ENCODE measurements at places on chromosomes 1 and 21.

DNA sequence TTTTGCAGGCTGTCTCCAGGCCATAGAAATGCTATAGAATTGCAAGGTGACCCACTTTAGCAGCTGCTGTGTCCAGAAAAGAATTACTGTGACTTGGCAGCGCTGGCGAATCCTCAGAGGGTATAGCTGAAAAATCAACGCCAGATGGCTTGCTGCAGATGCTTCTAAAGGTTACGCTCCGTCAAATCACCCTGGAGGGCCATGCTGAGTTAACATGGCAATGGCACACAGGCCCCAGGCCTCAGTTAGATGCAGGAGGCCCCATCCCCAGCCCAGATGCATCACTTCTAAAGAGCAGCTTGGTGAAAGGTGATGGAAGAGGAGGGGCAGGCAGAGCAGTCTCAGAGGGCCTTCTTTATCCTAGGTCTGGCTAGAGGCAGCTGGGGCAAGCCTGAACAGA, 18.0 kb downstream of the KIAA1614 start:
- DNase-seq = no peak

GRCh38 chr1:17662786-17663185, 92.3 kb upstream of the ACTL8 start:
- no peak for DNase-seq

- no peak for DNase-seq
These were observed 51.6 kb downstream of the GRIK3 start for GRCh38 chr1:36982709-36983108.

DNA sequence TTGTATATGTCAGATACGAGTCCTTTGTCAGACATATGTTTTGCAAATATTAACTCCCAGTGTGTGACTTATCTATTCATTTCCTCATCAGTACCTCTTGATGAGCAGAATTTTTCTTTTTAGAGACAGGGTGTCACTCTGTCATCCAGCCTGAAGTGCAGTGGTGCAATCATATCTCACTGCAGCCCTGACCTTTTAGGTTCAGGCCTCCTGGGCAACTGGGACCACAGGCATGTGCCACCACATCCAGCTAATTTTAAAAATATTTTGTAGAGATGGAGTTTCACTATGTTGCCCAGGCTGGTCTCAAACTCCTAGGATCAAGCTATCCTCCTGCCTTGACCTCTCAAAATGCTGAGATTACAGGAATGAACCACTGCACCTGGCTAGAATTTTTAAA, 93.0 kb downstream of the HLCS start:
- no peak for DNase-seq

DNA sequence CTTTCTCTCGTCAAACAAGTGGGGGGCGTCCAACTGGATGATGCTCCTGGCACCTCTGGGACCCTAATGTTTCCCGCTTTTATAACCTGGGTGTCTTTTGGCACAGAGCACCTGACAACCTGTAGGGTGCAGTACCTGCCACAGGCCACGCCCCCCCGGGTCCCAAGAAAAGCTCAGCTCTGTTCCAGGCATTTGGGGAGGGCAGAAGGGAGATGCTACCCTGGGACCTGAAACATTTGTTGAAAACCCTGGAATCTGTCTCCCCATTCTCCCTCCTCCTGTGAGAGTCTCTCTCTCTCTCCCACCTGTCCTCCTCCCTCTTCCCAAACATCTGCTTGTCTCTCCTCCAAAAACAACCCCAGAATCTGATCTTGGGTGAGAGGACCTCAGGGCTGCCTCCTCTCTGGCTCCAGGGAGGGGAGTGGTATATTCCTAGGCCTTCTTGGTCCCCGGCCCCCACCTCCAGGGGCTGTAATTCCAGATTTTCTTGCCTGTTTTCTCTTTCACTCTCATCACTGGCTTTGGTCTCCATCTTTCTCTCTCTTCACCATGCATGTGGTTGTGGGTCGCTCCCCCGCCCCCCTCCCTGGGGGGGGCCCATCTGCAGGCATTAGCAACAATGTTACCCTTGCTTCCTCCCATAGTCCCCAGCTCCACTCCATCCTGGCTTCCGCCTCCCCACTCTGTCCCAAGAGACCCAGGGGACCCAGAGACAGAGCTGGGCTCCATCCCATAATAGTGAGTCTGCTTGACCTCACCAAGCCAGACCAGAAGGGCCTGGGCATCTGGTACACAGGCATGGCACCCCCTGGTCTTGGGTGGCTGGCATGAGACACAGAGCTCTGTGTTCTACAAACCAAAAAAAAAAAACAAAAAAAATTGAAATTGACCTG, 4.1 kb downstream of the AHDC1 start:
- no peak for DNase-seq

- DNase-seq = no peak
These were observed 30.5 kb upstream of the SCMH1 start for GRCh38 chr1:41272601-41273000.

- DNase-seq = no peak
These were observed 3.7 kb downstream of the MRTO4 start for GRCh38 chr1:19255288-19255687.

DNA sequence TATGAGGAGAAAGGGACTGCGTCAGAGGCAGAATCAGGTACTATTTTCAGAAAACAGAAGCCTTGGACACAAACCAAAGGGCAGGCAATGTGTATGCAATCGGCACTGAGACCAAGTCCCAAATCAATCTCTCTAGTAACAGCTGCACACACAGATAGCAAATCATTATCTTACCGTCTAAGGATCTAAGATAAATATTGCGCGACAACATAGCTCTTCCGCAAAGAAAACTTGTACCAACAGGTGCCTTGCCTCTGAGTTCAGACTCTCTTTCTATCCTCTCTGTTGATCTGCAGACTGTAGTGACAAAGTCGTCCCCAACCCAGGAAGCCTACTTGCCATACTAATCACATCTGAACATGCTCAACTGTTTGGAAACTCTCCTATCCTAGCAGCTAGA, 22.6 kb upstream of the SAMD13 start:
- no peak for DNase-seq

- DNase-seq = no peak
These were observed 339.3 kb upstream of the NR5A2 start for GRCh38 chr1:199688133-199688676.

DNA sequence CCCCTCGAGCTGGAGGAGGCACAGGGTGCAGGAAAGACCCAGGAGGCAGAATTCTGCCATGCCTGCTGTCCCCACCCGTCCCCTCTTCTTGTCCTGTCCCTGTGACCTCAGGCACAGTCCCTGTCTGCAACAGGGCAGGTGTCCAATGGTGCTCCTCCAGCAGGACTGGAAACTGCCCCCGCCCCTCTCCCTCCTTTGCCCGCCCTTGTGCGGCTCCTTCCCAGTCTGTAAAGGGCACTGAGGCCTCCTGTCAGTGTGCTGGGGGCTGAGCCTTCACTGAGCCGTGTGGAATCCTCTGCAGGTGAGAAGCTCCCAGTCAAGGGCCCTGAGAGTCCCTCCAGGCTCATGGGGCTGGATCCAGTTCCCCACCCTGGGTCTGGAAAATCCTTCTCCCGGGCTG, 28.9 kb downstream of the PRDM16 start:
- no peak for DNase-seq

DNA sequence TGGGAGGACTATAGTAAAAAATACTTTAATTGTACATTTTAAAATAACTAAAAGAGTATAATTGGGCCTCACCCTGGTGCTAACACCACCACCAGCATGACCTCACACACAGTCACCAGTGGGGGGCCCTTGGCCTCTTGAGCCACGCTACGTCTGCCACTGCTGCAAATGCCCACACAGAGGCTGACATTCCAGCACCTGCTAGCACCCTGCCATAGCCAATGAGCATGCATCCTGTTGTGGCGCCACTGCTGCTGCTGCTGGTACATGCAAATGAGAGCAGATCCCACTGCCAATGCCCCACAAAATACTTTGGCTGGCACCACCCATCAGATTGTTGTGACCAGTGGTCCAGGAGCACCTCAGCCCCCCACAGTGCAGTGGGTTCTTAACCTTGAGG, 31.5 kb upstream of the TNR start:
- DNase-seq = no peak

DNA sequence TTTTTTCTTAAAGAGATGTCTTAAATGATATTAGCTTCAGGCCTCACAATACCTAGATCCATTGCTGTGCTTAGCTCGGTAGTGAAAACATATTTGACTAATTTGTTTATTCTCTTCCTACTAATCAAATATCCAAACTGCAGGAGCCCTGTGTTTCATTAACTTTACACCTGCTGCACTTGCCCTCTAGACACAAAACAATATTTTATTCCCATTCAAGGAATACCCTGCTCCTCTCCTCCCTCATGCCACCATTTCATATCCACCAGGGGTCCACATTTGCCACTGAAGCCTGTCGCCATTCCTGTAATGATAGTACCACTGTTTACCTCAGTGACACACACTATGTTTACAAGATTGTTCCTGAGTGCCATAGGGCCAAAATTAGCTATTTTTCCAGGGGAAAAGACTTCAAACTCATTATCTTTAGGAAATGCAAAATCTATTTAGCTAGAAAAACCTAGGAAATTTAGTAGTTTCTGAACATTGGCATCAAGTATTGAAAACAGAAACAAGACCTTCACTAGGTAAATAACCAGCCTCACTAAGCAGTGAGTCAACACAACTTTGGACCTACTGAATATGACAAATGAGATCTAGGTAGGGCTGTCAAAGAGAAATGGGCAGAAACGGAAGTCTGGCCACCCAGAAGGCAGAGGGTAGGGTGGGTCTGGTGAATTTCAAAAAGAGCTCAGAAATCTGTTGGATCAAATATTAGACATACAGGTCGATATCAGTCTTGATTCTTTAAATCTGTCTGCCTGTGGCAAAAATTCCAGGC, 134.6 kb upstream of the KCNK1 start:
- DNase-seq = no peak

DNA sequence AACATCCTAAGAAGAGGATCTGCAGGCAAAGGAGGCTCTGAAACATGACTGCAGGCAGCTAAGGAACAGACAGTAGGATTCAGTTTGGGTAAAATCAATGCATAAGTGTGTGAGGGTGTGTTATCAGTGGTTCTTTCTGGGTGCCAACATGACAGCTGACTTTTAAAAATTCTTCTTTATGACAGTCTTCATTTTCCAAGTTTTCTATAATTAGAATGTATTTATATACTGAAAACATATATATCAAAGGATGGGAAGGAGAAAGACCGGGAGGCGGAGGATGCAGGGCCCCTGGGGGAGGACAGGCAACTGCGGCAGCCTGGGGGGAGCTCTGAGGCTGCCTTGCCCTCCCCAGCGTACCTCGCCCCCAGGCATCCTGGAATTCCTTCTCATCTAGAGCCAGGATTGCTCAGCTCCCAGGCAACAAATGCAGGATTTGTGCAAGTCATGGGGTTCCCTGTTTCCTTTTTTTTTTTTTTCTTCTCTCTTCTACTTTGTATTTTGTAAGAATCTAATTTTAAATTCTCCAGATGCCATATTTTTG, 104.8 kb downstream of the CSMD2 start:
- no peak for DNase-seq

DNA sequence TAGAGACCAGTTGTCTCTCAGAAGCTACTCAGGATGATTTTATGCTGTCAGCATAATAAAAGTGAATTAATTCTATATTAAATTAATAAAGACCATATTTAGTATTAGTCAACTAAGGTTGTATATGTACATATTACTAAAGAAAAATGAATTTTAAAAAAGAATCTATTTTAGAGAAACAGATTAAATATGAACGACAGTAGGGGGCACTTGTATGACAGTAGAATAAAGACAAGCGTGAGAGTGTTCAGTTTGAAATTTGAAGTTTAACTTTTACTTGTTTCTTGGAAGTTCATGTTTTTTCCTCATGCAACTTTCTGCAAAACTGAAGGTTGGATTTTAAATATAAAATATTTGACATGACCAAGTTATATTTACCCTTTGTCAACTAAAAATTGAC, 67.9 kb upstream of the MACF1 start:
- DNase-seq = no peak

DNA sequence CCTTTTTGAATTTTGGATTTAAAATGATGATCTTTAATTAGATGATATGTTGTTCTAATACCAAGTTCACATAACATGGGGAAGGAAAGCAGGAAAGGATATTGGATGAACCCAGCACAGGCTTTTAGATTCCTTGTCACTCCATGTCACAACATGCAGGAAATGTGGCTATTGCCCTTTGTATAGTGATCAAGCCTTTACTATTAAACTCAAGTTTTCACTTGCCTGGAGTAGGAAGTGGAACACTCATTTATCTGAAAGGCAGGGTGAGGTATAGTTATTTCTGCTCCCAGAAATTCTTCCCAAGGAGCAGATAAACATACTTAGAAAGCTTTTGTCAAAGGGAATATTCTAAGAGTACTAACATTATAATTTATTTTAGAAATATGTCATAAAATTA, 37.2 kb upstream of the BCAS2 start:
- DNase-seq = no peak

GRCh38 chr1:167083066-167083665, 7.0 kb downstream of the GPA33 start:
- no peak for DNase-seq

- DNase-seq = no peak
These were observed 98.6 kb upstream of the PPP2R5A start for GRCh38 chr1:212186427-212187207.

DNA sequence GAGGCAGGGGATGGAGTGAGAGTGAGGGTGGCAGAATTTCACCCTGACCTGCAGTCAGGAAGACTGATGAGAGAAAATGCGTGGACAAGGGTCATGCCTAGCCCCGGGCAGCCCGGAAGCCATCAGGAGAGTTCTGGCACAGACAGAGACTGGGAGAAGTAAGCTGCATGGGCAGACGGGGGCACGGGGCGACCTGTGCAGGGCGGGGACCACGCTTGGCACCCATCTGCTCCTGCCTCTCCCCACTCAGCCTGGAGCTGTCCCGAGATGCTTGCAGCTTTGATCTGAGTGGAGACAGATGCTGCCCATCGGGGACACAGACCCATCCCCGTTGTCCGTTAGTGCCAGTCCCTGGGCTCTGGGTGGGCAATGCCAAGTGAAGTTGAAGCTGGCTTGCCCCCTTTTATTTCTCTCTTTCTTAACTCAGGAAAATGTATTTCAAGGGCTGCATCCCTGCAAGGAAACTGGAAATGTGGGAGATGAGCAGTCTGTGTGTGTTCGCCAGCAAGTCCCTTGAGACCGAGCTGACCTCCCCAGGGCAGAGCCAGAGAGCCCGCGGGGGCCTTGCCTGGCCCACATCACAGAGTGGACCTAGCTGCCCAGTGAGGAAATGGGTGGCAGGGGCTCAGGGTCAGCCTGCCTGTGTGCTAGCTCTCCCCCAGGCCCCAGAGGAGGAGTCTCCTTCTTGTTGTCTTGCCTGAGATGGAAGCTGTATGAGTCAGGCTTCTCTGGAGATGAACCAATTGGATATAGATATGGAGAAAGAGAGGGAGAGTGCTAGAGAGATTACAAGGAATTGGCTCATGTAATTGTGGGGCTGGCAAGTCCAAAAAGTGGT, 121.3 kb upstream of the C1orf174 start:
- DNase-seq = no peak

GRCh38 chr1:67133177-67133576, 1.6 kb downstream of the C1orf141 start:
- no peak for DNase-seq

DNA sequence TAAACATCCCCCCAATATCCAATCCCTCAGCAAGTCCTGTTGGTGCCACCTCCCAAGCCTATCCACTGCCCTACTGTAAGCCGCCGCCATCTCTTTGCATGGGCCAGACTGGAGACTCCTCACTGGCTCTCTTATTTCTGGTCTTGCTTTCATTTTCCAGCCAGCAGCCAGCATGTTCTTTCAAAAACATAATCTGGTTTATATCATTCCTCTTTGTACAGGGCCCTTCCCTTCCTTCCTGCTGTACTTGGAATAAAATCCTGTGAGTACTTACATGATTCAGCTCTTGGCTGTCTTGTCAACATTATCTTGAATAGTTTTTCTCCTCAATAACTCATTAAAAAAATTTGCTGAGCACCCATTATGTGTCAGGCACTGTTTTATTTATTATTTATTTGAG, 28.2 kb downstream of the TLR5 start:
- no peak for DNase-seq

Data from activated T-helper 1 cell treated with anti-CD3 and anti-CD28 coated beads, Interleukin-2, amount 50 U/mL, for 16 hours (primary cell).